ENCODE measurements at places on chromosomes 4 and X.

GRCh38 chr4:180041576-180041975 lies 2201.6 kb upstream of the TENM3 start:
- DNase-seq = no peak

DNA sequence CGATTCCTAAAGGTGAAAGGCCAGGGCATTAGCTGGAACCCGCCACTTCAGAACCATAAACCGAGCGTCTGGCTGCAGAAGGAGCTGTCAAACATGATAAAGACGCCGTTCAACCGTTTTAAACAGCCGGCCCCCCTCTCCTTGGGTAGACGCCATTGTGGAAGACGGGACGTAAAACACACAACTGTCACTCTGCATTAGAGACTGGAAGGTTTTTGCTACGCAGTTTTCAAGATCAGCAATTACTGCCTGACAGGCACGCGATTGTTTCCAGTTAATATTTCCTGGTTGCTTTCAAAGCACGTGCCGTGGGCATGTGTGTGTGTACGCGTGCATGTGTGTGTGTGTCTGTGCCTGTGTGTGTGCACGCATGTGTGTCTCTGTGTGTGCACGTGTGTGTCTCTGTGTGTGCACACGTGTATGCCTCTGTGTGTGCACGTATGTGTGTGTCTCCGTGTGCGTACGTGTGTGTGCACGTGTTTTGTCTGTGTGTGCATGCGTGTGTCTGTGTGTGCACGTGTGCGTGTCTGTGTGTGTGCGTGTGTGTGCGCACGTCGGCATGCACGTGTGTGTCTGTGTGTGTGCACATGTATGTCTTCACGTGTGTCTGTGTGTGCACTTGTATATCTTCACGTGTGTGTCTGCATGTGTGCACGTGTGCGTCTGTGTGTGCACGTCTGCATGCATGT lies 48.8 kb downstream of the SHOX start:
- DNase-seq = no peak

DNA sequence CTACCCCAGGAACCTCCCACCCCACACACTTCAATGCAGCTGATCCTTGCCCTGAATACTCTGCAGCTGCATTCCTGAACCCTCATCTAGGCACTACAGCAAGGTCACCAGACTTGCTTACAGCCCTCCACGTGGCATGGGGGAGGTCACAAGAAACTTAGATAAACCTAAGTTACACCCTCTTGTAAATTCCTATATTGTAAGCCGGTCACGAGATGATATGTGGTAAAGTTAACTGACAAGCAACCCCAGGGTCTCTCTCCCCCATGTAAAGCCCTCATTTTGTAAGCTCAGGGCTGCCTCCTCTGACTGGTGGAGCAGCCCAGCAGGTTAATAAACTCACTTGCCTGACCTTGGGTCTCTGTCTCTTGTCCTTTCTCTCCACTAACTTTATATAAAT lies 570.7 kb downstream of the PCDH7 start:
- DNase-seq = no peak

- no peak for DNase-seq
Observed at GRCh38 chr4:64079316-64079715, 329.9 kb downstream of the TECRL start.

DNA sequence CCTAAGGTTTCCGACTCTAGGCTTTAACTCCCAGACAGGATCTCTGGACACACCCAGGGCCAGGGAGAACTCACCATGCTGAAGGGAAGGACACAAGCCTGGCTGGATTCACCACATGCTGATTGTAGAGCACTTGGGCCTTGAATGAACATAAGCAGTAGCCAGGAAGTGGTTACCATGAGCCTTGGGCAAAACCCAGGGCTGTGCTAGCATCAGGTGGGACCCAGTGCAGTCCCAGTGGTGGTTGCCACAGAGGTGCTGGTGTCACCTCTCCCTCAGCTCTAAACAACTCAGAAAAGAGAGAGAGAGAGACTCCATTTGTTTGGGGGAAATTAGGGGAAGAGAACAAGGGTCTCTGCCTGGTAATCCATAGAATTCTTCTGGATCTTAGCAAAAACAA lies 77.0 kb downstream of the KLHL13 start:
- no peak for DNase-seq

DNA sequence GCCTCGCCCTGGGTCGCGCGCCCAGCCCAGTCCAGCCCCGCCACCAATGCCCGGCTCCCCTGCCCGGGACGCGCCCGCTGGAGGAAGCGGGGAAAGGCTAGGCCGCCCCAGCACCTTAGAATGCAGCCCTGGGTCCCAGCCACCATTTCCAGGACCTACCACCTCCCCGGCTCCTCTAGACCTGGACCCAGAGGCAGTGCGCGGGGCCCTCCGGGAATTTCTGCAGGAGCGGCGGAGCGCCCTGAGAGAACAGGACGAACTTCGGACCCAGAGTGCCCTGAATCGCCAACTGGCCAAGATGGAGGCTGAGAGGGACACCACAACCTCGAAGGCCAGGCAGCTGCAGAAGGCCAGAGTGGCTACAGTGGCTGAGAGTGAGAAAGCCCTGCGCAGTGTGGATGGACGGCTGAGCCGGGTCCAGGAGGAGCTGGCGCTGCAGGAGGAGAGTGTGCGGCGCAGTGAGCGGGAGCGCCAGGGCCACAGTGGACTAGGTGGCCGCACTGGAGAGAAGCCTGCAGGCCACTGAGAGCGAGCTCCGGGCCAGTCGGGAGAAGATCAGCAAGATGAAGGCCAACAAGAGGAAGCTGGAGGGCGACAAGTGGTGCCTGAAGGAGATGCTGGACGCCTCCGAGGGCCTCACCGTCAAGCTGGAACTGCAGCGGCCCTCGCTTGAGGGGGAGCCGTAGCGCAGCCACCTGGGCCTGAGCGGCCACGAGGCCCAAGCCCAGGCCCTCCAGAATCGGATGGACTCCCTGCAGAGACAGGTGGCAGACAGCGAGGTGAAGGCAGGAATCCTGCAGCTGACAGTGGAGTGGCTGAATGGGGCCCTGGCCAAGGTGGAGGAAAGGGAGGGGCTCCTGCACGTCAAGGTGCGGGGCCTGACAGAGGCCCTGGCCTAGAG lies 15.5 kb downstream of the SMIM10L2A start:
- DNase-seq = no peak

DNA sequence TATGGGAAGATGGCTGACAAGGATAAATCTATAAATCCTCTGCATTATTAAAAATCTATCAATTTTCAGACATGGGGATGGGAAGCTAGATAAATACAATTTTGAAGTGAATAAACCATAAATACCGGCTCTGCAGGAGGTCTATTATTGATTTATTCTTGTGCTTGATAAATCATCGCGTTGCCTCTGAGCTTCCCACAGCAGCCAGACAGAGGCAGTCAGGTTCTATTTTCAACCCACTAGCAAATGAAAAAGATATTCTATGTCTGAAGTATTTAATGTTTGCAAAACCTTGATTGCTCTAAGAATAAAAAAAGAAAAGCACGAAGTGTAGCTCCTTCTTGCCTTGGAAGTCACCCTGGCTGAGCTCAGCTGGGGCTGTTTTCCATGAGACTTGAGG lies 216.2 kb downstream of the DHRSX start:
- DNase-seq = no peak

GRCh38 chrX:120269373-120270035 lies 18.9 kb downstream of the ZBTB33 start:
- no peak for DNase-seq

All from non-pigmented ciliary epithelial cell (primary cell).